ENCODE measurements at places on chromosomes 4 and X. TPM values are rescaled to one million over a fixed set of nuclear protein-coding genes. Genes with fewer than 3 reads are reported as not detected.

DNA sequence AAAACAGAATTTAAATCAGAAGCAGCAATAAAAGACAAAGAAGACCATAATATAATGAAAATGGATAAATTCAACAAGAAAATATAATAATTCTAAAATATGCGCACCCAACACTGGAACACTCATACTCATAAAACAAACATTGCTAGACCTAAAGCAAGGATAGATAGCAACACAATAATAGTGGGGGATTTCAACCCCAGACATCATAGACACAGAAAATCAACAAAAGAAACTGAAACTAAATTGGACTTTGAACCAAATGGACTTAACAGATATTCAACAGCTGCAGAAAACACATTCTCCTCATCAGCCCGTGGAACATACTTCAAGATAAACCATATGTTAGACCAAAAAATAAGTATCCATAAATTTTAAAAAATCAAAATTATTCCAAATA is 1552.6 kb downstream of the C4orf33 start:
- DNase-seq, result no peak

DNA sequence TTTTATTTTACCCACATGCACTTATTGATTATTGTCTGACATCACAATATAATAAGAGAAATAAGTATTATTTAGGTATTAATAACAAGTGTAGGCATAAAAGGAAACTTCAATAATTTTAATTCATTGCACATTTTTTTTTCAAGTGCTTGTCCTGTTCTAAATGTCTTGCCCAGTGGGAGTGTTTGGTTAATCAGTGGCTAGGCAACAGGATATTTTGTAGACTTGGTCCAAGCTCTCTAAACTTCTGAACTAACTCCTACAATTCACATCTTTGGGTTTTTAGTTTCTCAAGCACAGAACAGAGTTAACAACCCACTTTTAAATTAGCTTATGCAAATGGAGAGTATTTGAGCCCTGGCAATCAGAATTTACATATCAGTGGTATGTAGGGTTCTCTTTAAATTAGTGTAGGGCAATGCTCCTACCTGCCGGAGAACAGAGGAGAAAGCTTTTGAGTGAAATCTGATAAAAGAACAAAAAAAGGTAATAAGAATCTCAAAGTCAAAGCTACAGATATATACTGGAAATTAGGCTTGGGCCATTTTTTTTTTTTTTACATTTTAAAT is 353.5 kb downstream of the ADGRL3 start:
- no peak for DNase-seq

DNA sequence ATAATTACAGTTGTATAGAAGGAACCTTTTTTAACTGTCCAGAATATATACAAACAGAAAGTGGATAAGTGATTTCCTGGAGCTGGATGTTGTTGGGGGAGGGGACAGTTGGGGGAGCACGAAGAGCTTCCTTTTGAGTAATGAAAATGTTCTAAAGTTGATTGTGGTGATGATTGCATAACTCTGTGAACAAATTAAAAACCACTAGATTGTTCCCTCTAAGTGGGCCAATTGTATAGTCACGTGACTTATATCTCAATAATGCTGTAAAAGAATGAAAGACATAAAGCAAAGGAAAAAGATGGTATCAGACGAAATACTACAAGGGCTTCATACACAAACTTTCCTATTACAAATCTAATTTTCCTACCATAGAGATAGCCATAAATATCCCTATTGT is 2.7 kb downstream of the CT55 start:
- no peak for DNase-seq

DNA sequence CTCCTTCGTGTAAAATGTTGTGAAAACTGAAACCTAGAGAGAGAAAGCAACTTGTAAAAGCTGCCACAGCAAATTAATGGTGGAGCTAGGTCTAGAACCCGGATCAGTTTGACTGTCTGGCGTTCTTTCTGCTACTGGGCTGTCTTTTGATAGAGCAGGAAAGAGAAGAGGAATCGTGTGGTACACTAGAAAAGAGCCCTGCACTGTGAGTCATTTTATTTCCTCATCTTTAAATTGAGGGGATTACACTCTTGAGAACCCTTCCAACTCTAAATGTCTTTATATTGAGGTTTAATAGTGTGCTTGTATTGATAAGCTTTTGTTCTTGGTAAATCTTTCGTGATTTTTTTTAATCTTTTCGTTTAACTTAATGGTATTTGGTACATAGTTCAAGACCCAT is 4.3 kb downstream of the WDR44 start:
- no peak for DNase-seq

Gene TLR2
- not detected for total RNA-seq

DNA sequence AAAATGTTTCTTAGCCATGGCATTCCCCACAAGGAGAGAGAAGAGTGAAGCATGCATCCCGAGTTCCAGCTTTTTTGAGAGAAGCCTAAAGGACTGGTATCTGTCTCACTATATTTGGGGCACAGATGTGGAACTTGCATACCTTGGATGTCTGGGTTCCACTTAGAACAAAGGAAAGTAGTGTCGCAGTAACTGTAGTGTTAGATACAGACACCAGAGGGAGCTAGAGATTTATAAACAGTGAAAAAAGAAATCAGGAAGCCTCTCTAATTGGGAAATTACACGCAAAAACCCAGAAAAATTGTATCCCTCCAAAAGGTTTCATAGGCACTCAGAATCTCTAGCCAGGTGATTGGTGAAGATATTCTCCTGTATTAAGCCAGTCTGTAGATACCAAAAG is 34.4 kb downstream of the AGTR2 start:
- DNase-seq, result peak; percentile 12

DNA sequence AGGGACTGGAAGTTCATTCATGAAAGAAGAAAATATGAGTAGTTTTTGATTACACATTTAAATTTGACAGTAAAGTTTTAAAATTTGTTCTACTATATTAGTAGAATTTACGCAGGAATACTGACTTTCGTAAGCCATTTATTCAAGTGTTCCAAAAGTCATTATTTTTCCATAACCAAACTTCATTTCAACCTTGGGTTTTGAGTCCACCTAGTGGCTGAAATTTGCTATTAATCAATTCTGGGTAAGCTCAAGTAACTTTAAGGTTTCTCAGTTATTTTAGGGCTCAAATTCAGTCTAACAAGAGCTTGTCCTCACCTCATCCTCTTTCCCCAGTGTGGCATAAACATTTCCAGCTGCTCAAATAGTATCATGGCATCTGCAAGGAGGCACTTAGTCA is 175.4 kb downstream of the SH3BGRL start:
- peak; percentile 7 for DNase-seq

DNA sequence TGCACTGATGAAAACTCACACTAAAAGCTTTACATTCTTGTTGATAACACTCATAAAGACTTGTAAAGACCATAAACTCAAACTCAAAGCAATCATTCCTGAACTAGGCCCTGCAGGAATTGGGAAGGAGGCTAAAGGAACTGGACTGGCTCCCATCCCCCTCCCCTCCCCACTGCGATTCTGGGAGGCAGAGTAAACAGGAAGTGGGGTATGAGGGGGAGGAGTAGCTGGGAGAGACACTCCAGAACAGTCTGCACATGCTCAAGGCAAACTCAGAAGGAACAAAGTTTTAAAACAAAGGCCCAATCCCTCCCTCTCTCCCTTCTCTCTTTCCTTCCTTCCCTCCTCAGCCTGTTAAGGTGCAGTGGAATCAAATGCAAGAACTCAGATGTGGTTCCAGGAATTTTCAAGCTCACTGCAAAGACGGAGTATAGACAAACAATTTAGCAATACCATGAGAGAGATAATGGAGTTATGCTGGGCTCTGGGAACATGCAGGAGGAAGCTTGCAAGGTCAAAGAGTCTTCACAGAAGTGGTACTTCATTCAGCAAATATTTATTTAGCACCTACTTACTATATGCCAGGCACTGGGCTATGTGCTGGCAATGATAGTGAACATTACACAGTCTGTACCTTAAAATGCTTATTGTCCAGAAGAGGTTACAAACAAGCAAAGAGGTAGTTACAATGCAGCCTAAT is 15.9 kb downstream of the MID1IP1 start:
- DNase-seq, result no peak

DNA sequence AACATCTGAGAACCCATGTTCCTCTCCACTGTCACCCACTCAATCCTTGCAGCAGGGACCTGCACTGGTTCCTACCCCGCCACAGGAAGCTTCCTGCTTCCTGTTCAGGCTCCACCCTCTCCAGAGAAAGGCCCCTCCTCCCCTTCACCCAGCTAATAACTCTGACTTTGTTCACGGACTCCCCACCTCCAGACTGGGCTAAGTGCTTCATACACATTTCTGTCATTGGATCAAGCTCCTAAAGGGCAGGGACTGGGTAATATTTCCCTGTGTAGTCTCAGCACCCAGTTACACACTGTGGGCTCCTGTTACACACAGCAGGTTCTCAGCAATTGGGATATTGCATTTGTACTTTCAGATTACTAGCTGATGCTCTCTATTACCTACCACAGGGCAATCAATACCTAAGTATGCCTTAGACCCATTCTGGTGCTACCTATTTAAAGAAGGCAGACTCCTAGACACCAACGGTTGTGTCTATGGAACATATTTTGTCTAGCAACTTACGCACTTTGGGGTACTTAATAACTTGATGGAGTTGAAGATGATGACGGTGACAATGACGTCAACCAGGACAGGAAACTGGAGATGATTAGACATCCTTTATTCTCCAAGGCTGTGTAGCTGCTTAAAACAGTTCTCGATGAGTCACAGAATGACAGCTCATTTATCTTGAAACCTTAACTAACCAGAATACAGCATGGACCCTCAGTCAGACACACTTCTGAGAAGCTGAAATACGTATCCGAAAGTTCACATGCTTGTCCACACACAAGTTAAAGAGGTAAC is 58.1 kb downstream of the MAML3 start:
- no peak for DNase-seq

- peak; percentile 89 for DNase-seq
Measured at GRCh38 chrX:68433155-68433980, at the start of gene OPHN1. Gene OPHN1 (minus strand): TSS chrX:68433495. CDS start chrX:68433020, 475 bp downstream.

DNA sequence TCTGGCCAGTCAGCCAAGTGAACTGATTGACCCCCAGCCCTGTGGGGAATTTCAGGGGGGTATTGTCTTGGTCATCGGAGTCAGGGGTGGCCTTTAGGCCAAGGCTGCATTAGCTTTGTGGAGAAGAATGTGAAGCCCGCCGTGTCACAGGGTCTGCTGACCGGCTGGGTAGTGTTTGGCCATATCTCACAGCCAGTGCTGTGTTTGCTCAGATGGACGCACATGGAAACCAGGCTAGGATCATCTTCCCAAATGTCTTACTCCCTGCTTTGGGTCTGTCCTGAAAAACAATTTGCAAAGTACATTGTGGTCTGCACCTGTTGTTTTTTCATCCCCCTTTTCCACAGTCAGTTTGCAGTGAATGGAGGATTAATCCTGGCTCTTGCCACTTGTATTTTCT is 13.0 kb downstream of the TMEM164 start:
- no peak for DNase-seq

DNA sequence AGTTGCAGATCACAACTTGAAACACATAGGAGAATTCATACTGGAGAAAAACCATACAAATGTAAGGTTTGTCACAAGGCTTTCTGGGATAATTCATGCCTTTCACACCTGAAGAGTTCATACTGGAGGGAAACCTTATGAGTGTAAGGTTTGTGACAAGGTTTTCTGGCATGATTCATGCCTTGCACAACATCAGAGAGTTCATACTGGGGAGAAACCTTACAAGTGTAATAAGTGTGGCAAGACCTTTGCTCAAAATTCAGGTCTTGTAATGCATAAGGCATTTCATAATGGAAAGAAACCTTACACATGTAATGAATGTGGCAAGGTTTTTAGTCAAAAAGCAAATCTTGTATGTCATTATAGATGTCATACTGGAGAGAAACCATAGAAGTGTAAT is 58.8 kb upstream of the ENPEP start:
- no peak for DNase-seq

GRCh38 chr4:113209153-113209552 is 159.7 kb downstream of the ANK2 start:
- DNase-seq, result no peak

Gene TNMD
- 3.6 TPM for total RNA-seq

DNA sequence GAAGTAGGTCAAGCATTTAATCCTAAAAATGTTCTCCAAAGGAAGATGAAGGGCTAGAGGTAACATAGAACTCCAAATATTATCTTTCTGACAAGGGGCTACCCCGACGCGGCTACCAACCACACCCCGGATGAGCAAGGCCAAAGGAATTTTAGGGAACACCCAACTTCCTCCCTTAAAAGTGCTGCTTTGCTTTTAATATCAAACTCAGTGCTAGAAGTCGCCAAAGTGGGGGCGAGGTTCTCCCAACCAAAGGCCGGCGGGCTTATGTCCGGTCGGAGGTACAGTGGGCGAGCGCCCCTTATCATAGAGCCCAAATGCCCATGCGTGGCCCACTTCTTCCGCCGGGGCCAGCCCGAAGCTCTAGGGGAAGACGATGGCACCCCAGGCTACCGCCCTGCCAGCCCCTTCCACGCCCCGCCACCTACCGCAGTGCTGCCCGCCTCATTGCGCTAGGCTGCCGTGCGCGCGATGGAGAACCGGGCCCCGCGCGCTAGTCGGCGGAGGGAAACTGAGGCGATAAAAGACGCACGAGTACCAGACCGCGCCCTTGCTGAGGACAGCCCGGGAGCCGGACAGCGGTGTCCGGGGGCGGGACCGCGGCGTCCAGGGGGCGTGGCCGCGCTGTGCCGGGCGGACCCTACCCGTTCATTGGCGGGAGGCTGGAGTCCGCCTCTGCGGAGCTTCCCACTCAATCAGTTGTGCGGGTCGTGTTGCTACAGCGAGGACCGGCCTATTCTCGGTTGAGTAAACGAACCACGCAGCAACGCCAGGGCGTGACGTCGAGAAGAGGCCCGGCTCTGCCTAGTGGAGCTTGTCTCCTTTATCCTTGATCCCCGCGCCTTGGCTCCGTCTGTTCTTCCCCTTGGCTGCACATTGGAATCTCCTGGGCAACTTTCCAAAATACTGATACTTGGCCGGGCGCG is at the start of gene ACOT9:
Gene ACOT9 (minus strand): TSS at position 580 of the 926 bp plus-strand sequence. CDS start 132 bp downstream, at position 448.
- peak; percentile 87 for DNase-seq

Gene MAGEE2
- not detected for total RNA-seq

- DNase-seq, result no peak
Measured at GRCh38 chrX:124641737-124642491, 295.6 kb downstream of the SH2D1A start.

- no peak for DNase-seq
Measured at GRCh38 chr4:105350859-105351490, 122.9 kb downstream of the PPA2 start.

- no peak for DNase-seq
Measured at GRCh38 chr4:185344743-185345538, 50.8 kb downstream of the LRP2BP start.

GRCh38 chr4:2662598-2662997 is 93.5 kb downstream of the TNIP2 start:
- no peak for DNase-seq

DNA sequence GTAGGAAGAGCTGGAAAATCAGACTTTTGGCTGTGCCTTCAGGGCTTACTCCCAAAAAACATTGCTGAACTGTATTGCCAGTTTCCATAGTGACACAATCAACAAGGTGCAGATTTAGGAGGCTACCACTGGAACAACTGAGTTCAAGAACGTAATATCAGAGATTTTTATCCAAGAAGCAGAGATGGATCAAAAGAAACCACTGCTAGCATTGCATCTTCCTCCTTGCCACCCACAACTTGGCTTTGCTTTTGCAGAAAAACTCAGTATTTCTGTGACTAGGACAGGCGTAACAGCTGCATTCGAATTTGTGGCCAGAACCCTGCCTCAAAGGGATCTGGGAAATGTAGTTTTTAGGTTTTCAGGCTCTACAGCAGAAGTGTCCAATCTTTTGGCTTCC is 27.8 kb upstream of the WDFY3 start:
- DNase-seq, result no peak

- DNase-seq, result no peak
Measured at GRCh38 chr4:37821953-37822605, 4.4 kb upstream of the PGM2 start.
